ENCODE measurements at places on chromosomes 13 and 19. TPM values are rescaled to one million over a fixed set of nuclear protein-coding genes. Genes with fewer than 3 reads are reported as not detected.

The FCAR gene
- not detected for total RNA-seq

The NDUFA11 gene
- total RNA-seq: 242 TPM

The APOC4 gene
- not detected for total RNA-seq

The ANKRD24 gene
- total RNA-seq: 0.26 TPM

DNA sequence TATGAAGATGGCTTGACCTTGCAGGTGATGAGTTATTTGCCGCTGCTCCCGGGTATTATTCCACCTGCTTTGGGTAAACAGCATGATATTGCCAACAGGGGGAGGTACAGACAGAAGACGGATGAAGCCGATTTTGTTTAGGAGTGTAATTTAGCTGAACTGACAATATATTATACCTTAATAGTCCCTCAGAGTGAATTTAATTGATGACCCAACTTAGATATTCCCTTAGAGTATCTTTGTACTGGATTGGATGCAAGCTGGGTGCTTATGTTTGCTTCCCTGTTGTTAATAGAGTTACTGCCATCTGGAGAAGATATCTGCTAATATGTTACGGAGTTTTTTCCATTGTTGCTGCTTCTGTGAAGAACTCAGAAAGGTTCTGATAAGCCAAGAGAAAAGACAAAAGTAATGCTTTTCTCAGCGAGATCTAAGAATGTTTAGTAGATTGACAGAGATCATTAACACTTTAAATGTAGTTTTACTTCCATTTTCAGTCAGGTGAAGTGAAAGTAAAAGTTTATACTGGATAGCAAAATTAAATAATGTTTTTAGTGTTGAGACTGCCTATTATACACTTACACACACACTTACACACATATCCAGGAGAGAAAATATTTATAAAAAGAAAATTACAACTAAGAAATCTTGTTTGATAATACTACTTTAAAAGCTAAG is 2220.8 kb upstream of the PCDH20 start:
- no peaks in the 10 kb centered on the region for H3K36me3 ChIP-seq
- H3K4me3 ChIP-seq: peak overlapping the region; percentile 37
- peak overlapping the region; percentile 34 for H3K27ac ChIP-seq
- peak; percentile 13 for DNase-seq
- no peaks in the 10 kb centered on the region for H3K27me3 ChIP-seq

- no peaks in the 10 kb centered on the region for H3K27me3 ChIP-seq
- no peaks in the 10 kb centered on the region for H3K36me3 ChIP-seq
- no peak overlapping the region for H3K4me3 ChIP-seq
- peaks cover 25% of the 10 kb centered on the region for H3K4me1 ChIP-seq
- no peak for DNase-seq
Measured at GRCh38 chr19:41886761-41887710, 4.1 kb downstream of the ARHGEF1 start.

- DNase-seq: no peak
- H3K4me1 ChIP-seq: no peaks in the 10 kb centered on the region
- no peaks in the 10 kb centered on the region for H3K36me3 ChIP-seq
- H3K4me3 ChIP-seq: peak overlapping the region; percentile 9
- H3K27me3 ChIP-seq: no peaks in the 10 kb centered on the region
Measured at GRCh38 chr13:39957868-39958677, 302.6 kb downstream of the COG6 start.

- H3K4me1 ChIP-seq: no peaks in the 10 kb centered on the region
- no peak for DNase-seq
- H3K27me3 ChIP-seq: no peaks in the 10 kb centered on the region
- H3K4me3 ChIP-seq: no peak overlapping the region
Measured at GRCh38 chr13:78420814-78421213, 182.5 kb downstream of the POU4F1 start.
